BE2C (cell line): ENCODE measurements at places on chromosomes 2 and 18.

DNA sequence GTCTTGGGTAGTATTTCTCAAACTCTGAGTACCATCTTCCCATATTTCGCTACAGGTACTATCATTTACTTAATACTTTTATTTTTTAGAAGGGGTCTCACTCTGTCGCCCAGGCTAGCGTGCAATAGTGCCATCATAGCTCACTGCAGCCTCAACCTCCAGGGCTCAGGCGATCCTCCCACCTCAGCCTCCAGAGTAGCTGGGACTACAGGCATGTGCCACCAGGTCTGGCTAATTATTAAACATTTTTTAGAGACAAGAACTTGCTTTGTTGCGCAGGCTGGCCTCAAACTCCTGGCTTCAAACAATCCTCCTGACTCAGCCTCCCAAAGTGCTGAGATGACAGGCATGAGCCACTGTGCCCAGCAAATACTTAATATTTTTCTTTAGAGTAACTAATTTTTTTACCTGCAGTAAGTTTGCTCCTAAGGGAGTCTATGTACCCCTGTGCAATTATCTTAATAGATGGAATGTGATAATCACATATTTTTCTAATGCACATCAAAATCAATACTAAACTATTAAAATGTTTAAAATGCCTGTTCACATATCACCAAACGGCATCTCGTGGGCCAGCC is 100.6 kb upstream of the ST3GAL5 start:
- DNase-seq, result no peak

GRCh38 chr2:103338819-103339218 is 577.0 kb downstream of the TMEM182 start:
- no peak for DNase-seq

DNA sequence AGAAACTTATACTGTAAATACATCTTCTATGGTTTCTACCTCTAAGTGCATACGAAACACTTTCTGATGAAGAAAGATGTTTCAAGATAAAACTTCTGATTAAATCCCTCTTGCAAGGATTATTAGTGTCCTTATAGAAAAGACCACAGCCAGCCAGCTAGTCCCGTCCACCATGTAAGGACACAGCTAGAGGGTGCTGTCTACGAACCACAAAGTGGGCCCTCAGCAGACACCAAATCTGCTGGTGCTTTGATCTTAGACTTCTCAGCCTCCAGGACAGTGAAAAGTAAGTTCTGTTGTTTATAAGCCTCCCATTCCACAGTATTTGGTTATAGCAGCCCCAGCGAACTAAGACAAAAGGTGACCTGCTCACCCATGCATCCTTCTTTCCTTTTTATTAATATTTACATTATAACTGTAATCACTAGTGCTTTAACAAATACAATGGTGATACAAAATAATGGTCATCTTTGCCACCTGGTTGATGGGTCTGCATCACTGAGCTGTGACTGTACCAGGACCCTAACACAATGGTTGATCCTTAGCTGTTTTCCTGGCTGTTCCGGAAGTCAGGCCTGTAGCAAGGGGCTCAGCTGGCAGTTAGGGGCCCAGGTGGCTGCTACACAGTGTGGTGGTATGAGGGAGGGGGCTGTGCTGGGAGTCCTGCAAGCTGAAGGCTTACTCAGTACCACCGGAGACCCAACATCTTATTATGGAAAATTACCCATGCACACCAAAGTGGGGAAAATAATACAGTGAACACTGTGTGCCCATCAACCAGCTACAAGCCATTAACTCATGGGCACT is 108.5 kb upstream of the SMAD7 start:
- no peak for DNase-seq

DNA sequence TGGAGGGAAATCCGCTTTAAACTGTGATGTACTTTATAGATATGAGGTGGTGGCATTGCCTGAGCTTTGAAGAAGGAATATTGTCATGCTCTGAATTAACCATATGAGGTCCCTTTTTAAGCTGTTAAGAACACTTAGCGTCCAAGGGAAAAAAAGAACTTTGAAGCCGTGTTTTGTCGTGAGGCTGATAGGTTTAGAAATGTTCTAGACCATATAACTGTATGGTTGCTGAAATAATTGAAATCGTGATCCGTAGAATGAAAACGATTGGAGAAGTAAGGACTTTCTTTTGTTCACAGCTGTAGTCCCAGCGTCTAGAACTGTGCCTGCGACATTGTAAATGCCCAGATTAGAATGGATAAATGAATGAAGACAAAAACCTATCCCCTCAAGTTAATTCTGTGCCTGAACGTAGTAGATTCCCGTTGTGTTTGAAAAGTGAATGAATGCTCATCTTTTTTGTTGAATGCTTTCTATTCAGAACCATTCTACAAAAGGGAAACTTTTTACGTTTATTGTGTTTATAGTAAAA is 1.5 kb downstream of the SMCHD1 start:
- DNase-seq, result no peak

DNA sequence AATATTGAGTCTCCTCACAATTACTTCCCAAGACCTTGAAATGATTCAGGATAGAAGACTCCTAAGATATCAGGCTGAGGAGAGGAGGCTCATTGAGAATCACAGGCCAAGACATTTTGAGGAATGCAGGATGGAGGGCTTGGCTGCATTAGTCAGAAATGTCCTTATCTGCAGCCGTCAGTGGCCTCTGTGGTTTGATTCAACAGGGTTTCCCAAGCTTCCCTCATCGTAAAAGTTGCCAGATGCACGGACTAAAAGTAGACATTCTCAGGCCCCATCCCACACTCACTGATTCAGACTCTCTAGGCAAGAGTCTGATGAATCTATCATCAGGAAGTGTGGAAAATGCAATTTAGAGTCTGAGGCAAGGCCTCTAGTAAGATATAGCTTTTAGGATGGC is 34.0 kb upstream of the TMEM178A start:
- DNase-seq, result no peak

GRCh38 chr2:216233281-216233995 is 124.3 kb downstream of the XRCC5 start:
- DNase-seq, result no peak

DNA sequence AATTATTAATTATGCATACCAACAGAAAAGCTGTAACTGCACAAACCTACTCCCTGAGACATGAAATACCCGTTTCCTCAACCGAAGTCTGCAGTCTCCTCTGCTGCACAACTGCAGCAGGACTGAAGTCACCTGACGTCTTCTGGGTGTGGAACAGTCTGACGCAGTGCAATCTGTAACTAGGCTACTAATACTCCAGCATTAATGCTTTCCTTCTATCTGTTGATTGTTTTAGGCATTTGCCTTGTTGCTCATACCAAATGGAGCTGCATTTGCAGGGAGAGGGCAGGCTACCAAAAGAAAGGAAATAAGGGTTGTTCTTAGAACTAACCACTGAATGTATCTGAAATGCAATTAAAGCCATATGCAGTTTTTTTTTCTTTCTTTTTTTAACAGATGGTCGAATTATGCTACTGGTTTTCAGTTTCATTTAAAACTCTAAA is 40.1 kb downstream of the RTN4 start:
- DNase-seq, result peak; percentile 26

GRCh38 chr2:62992561-62992960 is 58.1 kb upstream of the OTX1 start:
- DNase-seq, result no peak

- no peak for DNase-seq
These were observed 141.3 kb downstream of the EML6 start for GRCh38 chr2:54864727-54865126.

DNA sequence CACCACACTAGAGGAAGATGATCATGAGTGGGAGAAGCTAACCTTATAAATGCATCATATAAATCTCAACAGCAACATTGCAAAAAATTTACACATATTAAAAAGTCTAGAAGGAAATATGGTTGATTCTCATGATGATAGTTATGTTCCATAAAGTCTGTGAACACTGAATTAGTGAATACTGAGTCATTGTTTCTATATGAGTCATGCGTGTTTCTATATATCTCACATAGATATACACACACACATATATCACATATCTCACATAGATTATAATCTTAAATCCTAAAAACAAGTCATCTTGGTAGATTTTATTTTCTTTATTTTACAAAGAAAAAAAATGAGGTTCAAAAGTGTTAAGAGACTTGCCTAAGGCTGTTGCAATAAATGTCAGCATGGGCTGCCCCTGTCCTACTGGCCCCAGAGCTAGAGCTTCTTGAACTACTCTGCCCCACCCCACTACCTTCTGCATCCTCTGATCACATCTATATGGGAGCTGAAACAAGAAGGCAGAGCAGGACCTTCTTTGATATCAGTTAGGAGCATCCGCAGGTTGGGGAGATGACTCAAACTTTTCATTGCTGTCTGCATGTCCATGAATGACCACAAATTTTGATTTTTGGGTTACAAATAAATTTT is 81.8 kb upstream of the ADAM23 start:
- DNase-seq, result no peak

DNA sequence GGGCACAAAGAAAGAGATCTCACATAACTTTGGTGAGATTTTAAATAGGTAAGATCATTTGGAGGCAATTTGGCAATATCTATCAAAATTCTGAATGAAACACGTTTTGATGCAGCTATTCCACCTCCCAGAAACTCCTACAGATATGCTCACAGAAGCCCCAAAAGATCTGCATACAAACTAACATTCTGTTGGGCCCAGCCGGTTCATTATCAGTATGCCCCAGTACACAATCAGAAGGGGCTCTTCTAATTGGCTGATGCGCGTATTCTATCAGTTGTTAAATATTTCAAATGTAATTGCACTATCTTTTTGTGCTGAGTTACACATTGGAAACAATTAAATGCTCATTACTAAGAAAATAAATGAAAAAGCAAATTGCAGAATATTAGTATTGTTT is 7.1 kb upstream of the TGIF1 start:
- DNase-seq, result no peak

DNA sequence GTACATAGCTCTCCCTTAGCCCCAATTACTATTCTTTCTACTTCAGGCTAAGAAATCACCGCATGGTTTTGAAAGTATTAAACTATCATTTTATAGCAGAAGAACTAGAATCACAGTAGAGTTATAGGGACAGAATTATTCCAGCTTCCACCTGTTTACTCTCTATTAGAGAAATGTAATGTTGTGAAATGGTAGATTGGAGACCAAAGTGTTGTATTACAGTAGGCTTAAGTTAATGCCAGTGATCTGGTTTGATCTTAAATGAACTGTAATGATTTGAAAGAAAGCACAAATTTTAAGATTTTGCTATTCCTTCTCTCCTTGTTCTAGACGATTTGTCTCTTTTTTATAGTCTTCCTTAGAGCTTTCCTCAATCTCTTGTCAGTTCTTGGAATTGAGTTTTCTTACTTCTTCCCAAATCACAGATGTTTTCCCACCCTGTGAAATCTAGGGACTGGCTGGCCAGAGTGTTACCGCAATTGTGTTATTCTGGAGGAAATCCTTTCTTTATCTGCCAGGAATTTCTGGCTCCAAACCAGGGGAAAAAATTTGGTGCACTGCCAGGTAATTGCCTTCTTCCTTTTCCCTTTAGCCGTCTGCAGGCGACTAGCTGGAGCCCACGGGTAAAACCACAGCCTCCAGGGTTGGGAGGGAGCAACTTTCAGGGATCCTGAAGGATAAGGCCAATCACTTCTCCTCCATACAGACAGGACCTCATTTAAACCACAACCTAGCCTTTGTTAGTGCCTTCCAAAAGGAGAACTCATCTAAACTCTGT is 51.7 kb downstream of the NOP58 start:
- DNase-seq, result peak; percentile 66

- DNase-seq, result no peak
These were observed 37.1 kb downstream of the AGFG1 start for GRCh38 chr2:227509076-227509475.

DNA sequence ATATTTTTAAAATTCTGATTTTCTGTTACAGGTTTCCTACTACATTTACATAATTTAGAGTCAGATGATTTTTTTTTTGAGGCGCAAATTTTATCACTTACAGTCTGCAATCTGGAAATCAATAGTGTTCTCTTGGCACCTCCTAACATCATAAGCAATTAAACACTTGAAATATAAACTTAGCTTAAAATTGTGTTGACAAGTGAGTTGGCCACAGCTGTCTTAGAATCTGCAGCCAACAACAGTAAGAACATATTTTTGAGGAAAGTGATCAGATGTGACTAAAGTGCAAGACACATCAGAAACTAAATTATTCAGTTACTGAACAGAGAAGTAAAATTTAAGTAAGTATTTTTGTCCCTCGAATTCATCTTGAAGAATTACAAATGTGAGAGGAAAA is 726.7 kb upstream of the LRATD1 start:
- DNase-seq, result no peak

- DNase-seq, result no peak
These were observed 307.6 kb upstream of the MYT1L start for GRCh38 chr2:2638547-2639220.

DNA sequence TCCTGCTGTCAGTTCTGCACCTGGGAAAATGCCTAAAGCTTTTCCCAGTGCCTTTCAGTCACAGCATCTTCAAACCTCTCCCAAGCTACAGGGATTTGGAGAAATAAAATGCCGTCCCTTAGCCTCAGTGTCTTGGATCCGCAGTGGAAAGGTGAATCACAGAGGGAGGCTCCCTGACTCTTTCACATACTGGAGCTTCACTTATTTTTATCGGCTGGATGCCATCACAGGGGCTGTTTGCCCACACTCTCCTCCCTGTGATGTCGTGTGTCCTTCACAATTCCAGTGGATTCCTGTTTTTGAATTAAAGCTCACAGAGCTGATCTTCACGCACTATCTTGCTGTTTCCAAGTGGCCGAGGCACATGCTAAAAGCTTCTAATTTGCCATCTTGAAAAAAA is 1303.1 kb upstream of the DDX18 start:
- DNase-seq, result no peak

DNA sequence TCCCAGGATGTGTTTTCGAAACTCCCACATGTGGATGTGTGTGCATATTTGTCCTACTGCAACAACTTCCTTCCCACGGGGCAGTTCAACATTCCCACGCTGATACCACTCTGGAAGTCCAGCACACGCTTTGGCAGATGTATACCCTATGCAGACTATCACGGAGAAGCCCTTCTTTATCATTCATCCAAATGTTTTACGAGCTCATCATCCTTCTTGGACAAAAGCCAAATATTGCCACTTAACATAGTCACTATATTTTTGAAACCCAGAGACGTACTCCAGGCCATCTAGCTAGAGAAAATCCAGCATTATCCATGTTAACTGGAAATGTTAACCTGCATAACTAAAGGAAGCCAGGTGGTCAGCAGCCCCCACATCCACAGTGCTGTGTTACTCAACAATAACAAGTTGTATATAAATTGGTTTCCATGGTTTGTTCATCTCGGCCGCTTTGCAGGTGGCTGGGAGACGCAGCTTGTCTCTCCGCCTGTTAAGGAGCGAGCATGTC is 131.5 kb downstream of the ZNF532 start:
- no peak for DNase-seq

GRCh38 chr2:222283634-222284033 is 15.2 kb downstream of the PAX3 start:
- DNase-seq, result no peak

GRCh38 chr2:120598416-120598815 is 137.3 kb upstream of the GLI2 start:
- DNase-seq, result no peak
